ENCODE measurements at places on chromosomes 11 and 22. TPM values are rescaled to one million over a fixed set of nuclear protein-coding genes. Genes with fewer than 3 reads are reported as not detected.
A peak's percentile ranks its signal among the peaks of the same experiment; 100 is the strongest.

MAP6 gene
- 64.6 TPM for total RNA-seq

TRIM29 gene
- total RNA-seq: 1.7 TPM

ALG8 gene
- 43.3 TPM for total RNA-seq

DNA sequence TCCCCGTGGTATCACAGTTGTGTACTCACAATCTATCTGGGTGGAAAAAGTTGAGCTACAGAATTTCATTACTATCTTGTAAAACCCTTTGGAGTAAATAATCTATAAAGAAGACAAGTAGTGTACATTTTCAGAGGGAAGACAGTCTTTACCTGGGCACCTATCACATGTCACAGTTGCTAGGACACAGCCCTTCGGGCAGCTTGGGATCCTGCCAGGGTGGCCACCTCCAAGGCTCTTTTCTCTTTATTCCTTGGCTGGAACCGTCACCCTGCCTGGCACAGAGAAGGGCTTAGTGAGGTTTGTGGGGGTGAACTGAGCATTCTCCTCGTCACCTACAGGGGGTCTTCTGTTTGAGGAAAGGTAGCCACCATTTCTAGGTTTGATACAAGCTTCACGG lies 23.6 kb downstream of the LRRC74B start:
- no peak for DNase-seq

GRCh38 chr11:32172848-32173834 lies 82.3 kb downstream of the RCN1 start:
- DNase-seq: peak; percentile 49

- DNase-seq: no peak
These were observed 16.6 kb downstream of the ASRGL1 start for GRCh38 chr11:62353841-62354240.

GRCh38 chr11:83006877-83007330 lies 64.8 kb downstream of the RAB30 start:
- DNase-seq: no peak

DNA sequence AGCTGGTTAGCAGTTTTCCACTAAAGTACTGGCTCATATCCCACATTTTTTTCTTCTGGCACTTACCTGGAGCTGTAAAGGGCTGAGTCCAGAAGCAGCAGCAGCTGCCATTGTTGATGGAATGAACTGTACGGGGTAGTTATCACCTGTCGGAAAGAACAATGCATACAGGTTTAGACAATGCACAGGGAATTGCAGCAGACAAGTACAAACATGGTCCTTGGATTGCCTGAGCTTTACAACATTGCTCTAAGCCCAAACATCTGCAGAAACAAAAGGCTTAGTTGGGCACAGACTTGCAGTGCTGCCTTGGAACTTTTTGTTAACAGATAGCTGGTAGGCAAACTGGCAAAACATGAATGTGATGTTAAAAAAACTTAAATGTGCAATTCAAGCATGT lies 258.8 kb downstream of the SOX6 start:
- DNase-seq: peak; percentile 44

DNA sequence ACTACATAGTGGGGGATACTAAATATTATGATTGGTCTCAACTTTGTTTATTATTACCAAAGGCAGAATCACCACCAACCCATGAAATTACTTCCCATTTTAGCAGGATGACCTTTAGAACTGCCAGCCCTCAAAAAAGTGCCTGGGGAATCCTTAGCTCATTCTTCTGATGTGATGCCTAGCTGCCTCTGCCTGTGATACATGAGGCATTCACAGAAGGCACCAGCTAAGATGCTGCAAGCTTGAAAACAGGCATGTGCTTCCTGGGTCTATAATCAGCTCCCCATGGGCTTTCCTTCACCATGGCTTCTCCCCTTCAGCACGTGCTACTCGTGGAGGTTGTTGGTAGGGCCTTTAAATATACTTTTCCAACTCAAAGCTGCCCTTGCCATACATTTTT lies 50.4 kb upstream of the ARHGAP20 start:
- no peak for DNase-seq

DNA sequence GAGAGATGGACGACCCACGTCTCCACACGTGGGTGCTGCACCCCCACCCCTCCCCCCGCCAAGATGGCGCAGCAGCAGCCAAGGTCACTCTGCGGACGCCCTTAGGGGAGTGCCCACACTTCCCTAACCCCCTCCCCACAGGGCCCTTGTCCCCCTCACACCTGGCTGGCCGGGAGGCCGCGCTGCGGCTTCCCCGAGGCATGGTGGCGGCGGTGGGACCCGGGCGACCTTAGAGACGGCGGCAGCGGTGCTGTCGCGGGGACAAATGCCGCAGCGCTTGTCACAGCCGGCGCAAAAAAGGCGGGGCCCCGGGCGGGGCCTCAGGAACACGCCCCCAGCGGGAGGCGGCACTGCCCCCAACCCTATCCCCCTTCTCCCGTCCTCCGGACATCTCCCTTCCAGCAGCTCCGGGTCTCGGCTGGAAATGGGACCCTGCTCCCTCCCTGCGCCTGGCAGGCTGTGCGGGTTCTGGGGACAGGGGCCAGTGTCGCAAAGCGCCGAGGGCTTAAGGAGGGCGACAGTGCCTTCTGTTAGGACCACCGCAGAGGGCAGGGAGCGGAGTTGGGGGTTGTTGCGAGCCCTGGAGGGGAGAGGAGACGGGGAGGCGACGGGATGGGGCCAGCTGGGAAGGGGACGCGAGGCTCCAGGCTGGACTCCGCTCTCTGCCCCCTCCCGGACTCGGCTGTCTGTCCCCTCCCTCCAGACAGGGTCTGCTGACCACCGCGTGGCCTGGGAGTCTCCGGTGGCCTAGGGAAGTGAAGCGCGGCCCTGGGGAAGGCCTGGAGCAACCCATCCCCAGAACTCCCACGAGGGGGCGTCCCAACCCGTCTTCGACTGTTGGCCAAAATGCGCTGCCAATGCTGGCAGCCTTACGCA lies at the start of gene CHCHD10:
TSS of gene CHCHD10 (minus strand) at position 300 of the 876 bp plus-strand sequence. CDS start at position 202, 98 bp downstream.
- DNase-seq: no peak

GRCh38 chr22:25566898-25567235 lies 2.4 kb downstream of the GRK3 start:
- no peak for DNase-seq

DNA sequence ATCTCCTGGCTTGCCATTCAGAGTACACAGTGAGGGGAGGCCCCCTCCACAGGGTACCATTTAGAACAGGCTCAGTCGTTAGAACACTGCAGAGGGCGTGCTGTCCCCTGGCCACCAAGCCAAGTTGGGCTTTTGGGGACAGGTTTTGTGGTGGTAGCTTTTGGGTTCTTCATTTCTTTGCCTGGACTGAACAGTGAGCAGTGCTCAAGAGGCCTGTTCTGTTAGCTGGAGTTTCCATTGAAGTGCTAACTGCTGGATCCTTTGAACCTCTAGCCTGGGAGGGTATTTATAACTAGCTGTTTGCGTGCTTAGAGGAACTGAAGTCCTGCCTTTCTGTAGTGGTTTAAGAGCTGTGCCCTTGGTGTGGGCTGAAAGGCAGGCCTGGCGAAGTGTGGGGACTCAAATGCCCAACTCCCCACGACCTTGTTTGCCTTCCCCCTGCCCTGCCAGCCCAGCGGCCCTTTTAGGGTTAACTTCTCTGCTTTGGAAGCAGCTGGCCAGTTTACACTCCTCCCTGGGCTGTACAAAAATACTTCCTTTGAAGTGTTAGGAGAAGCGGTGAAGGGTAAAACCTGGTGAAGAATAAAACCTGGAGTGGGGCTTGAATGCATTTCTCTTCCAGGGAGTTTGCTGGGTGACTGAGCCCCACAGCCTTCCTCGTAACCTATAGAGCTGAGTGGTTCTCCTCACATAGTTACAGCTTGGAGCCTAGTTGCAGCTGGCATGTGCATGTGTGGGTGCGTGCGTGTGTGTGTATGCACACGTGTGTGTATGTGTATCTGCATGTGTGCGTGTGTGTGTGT lies 34.6 kb downstream of the ZNRF3 start:
- no peak for DNase-seq

DNA sequence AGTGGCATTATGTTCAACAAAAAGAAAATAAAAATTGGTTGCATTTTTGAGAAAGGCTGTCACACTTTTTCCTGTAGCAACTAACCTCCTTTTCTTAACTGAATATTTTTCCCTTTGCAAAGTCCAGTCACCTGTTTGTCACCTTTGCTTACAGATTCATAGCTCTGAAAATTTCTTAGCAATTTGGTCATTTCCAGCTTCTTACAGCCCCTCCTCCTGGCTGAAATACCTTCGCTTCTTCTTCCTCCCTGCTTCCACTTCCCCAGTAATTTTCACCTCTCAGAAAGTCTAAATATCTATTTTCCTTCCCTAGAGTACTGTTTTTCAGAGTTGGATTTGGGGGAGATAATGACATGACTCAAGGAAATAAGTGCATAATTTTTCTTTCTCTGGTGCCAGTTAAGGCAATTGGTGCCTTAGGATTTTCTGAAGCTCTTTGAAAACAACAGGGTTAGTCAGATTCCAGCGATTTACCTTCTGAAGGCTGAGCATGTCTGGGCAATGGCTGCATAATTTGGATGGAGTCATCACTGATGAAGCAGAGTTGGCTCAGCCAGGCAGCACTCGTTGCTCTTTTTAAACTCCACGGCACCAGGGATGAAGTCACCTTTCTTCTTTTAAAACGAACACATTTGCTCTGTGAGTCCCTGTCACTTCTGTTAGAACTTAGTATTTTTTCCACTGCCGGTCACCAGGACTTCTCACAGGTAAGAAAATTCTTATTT lies 62.1 kb upstream of the AMOTL1 start:
- no peak for DNase-seq

Measured in spinal cord (tissue), 10 donors.